ENCODE measurements at places on chromosomes 5 and 9.

DNA sequence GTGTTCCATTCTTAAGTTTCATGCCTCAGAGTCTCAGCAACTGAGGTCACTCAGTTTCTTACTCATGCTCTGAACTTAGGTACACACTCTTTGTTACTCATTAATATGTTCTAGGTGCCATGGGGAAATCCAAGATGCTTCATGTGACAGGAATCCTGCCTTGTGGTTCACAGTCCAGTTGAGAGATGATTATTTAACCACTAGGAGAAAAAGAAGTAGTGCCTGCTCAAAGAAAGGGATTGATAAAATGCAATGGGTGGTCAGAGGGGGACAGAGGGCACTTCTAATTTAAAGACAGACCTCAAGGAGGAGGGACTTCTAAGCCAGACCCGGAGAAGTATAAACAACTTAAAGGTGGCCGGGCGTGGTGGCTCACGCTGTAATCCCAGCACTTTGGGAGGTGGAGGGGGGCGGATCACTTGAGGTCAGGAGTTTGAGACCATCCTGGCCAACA, 69.0 kb downstream of the UGCG start:
- no peak for DNase-seq

DNA sequence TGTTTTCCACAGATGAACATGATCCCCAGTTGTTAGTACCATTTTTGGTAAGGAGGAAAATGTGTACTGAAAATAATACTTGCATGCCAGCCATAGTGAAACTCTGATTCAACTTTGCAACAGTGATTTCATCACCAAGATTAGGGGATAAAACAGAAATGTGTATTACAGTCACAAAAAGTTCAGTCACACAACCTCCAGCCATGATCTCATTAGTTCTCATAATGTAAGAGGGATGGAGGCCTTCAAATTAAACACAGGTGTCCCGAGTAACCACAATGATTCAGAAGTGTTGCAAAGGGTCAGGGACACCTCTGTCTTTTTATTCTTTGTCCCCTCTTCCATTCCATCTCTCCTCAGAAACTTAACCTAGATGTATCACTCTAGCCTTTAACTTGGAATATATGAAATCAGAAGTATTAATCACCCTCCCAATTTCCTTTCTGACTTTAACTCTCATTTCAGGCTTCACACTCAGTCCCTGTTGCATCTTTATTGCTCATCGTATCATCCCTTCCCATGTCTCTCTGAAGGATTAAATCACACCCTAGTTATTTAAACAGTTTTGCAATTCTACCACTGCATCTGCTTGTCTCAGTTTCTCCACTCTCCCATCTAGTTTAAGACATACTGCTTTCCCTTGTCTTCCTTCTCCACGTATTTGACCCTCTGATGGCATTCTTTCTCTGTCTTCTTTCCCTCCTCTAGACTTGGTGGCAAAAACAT, 291.2 kb downstream of the ADAMTS6 start:
- no peak for DNase-seq

- no peak for DNase-seq
These were observed 592.5 kb upstream of the CLINT1 start for GRCh38 chr5:158451203-158451992.

- DNase-seq = no peak
These were observed 25.7 kb upstream of the FREM1 start for GRCh38 chr9:14935964-14936363.

DNA sequence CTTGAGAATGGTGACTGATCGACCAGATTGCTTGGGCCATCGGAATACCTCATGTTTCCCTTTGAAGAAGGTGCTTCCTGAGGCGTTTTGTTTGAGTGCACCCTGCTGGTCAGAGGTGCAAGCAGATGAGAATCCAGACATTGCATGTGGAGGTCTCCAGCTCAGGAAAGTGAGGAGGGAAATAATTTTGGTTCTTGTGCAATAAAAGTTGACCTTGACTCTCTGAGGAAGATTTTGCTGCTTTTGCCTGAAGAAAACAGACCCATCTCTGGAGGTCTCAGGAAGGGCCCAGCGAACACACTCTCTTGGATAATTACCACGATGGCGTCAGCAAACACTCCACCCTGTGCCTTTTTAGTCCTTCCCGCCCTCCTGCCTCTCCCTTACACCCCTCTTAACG, 69.7 kb downstream of the GRAMD2B start:
- DNase-seq = no peak

All from hematopoietic multipotent progenitor cell treated with erythropoietin and hydrocortisone succinate and interleukin-3 and kit ligand, for 15 days (in vitro differentiated cells).